Liver (tissue), 10 donors: ENCODE measurements at places on chromosomes 5 and 9. TPM values are rescaled to one million over a fixed set of nuclear protein-coding genes. Genes with fewer than 3 reads are reported as not detected.

- no peak for DNase-seq
Measured at GRCh38 chr9:131747352-131747751, 7.5 kb upstream of the RAPGEF1 start.

DNA sequence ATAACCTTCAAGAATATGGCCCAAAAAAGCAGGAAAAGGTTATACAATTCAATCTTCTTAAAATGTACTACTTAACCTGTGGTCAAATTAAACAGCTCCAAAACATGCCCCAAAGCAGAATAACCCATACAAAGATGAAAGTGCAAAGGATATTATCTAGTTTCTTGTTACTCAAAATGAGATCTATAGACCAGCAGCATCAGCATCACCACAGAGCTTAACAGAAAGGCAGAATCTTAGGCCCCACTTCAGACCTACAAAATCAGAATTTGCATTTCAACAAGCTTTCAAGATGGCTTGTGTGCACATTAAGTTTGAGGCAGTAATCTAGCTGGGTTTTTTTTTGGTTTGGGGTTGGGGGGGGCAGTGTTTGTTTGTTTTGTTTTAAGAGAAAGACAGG lies 54.0 kb downstream of the SCAI start:
- DNase-seq, result no peak

GRCh38 chr5:60207040-60207439 lies 313.5 kb upstream of the PDE4D start:
- DNase-seq, result no peak

DNA sequence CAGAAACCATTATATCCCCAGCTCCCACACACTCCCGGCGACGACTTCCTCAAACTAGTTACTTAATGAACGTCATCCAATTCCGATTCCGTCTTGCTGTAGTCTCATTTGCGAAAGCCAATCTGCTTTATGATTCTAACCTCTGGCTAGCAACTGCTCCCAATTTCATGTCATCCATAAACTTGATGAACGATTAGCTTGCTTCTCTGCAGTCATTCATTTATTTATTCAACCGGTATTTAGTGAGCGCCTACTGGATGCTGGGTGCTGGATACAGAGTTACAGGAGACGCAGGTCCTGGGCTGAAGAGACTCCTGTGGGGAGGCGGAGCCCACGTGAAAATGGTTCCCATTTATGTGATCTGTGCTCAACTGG lies 46.2 kb downstream of the TSPAN17 start:
- no peak for DNase-seq

The GALT gene
- 161 TPM for total RNA-seq

- DNase-seq, result no peak
Measured at GRCh38 chr9:96121136-96121535, 180.8 kb downstream of the HSD17B3 start.

DNA sequence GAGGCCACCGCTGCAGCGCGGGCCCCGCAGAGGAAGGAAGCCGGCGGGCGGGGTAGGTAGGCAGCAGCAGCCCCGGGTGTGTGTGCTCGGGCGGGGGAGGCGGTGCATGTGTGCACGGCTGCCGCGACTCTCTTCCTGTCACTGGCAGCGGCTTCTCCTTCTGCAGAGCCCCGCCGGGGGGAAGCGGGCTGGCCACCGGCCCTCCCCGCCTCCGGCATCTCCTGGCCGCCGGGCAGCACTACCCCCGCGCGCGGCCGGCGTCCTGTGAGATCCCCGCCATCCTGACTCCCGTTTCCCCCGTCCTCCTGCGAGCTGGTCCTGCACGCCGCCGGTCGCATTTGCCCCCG lies 315 bp downstream of the PIK3R1 start:
- no peak for DNase-seq

The ELL2 gene
- 53.9 TPM for total RNA-seq

GRCh38 chr5:92177926-92178487 lies 794.9 kb upstream of the ARRDC3 start:
- no peak for DNase-seq

The PCDHGA7 gene
- 0.67 TPM for total RNA-seq

DNA sequence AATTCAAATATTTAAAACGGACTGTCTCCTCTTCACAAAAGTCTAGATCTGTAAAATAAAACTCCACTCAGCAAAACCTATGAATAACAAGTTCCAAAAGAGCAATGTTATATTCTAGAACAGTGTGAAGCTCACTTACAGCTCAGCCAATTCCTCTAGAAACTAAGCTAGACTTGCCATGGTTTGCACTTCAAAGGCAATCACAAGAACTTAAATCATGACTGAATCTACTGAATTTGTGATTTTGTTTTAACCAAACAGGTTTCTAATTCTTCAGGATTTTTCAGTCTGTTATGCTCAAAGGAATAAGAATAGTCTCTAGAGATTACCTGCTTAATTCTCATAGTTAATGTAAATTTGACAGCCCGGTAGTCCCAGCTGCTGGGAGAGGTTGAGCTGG lies 1.4 kb upstream of the PKD2L2 start:
- DNase-seq, result no peak

The SPATA31E1 gene
- total RNA-seq, result not detected

The RASGRF2 gene
- 3.3 TPM for total RNA-seq

DNA sequence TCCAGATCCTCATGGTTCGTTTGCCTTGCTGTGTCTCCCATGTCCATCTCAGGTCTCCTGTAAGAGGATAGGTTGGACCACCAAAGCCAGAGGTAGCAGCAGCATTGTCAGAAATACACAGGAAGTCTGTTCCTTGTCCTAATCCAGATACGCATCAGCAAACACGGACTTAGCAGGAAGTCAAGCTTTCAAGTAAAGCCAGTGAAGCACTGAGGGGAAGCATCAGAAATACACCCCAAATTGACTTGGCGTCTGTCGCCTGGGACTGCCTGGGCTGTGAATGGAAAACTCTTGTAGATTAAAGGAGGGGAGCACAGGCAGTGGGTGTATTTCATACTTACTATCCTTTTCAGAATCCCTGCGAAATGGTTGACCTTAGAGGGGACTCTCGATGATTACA lies 171.3 kb downstream of the PSAT1 start:
- no peak for DNase-seq

The MELK gene
- 19.5 TPM for total RNA-seq
